ENCODE measurements at places on chromosomes 11 and 22. TPM values are rescaled to one million over a fixed set of nuclear protein-coding genes. Genes with fewer than 3 reads are reported as not detected.

Gene PRODH
- not detected for total RNA-seq

Gene BDNF
- not detected for total RNA-seq

- peaks cover 28% of the 10 kb centered on the region for H3K36me3 ChIP-seq
- no peak overlapping the region for H3K4me3 ChIP-seq
- no peak overlapping the region for H3K27ac ChIP-seq
- H3K4me1 ChIP-seq, result peaks cover 39% of the 10 kb centered on the region
- DNase-seq, result no peak
- H3K27me3 ChIP-seq, result no peaks in the 10 kb centered on the region
These were observed 77.8 kb downstream of the UBASH3B start for GRCh38 chr11:122733318-122733717.

- H3K27ac ChIP-seq, result no peak overlapping the region
- peak overlapping the region; percentile 62 for H3K4me3 ChIP-seq
- DNase-seq, result no peak
- H3K4me1 ChIP-seq, result peaks cover 18% of the 10 kb centered on the region
- peaks cover 56% of the 10 kb centered on the region for H3K27me3 ChIP-seq
These were observed 1.4 kb downstream of the NAV2 start for GRCh38 chr11:19714022-19714386.

Gene FAM83F
- total RNA-seq, result 0.20 TPM

DNA sequence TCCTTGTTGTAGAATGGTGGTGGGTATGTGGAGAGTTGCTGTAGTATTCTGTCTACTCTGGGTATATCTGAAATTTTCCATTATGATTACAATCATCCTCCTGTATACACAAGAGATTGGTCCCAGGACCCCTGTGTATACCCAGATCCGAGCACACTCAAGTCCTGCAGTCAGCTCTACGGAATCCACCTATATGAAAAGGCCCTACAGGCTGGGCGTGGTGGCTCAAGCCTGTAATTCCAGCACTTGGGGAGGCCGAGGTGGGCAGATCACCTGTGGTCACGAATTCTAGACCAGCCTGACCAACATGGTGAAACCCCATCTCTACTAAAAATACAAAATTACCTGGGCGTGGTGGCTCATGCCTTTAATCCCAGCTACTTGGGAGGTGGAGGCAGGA, 17.2 kb downstream of the PARVA start:
- H3K4me1 ChIP-seq, result no peaks in the 10 kb centered on the region
- no peak for DNase-seq
- H3K27ac ChIP-seq, result no peak overlapping the region
- H3K4me3 ChIP-seq, result no peak overlapping the region
- H3K27me3 ChIP-seq, result peaks cover 6% of the 10 kb centered on the region

DNA sequence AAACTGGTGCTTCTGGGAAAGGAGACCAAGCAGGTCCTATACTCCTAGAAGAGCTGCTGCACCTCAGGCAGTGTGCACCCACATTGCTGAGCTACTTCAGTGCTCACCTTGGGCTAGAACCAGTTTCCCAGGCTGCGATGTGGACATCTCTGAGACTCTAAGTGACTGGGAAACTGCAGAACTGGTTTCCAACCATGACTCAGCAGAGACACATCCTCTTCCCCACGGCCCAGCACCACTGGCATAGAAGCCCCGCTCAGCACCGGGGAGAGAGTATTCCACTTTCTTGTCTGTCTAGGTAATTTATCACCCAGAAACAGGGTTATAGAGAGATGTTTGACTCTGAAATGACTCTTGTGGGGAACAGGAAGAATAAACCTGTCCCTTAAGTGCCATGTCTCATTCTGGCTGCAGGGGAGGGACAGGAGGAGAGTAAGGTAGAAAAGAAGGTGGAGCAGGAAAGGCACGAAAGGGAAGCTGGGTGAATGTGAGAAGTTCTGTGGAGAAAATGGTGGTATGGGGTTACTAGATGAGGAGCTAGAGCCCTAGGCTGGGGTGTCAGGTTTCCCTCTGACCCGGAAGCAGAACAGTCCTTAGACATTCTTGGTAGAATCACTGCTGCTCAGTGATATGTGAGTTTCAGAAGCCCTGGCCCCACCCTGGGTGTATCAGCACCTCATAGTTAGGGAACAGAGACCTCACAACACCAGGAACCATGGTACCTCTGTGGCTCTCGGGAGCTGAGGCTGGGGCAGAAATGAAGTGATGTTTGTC, 340.4 kb upstream of the NCAM1 start:
- no peak overlapping the region for H3K4me3 ChIP-seq
- H3K4me1 ChIP-seq, result no peaks in the 10 kb centered on the region
- DNase-seq, result no peak
- H3K36me3 ChIP-seq, result no peaks in the 10 kb centered on the region
- no peak overlapping the region for H3K27ac ChIP-seq

DNA sequence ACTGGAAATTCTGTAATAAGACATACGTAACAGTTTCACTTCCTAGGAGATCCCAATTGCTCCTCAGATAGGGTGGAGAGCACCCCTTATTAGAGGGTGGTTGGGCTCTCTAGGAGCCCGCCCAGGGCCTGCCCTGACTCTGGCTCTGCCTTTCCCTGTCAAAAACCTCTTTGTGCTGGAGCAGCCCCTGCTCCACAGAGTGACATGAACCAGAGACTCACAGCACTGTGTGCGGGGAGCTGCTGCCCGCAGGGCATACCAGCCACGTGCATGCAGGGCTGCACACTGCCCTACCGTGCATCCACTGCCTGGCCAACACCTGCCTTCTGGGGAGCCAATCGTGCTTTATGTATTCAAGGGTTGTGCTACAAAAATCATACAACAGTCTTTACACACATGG, 24.3 kb downstream of the KCNQ1OT1 start:
- peaks cover 4% of the 10 kb centered on the region for H3K36me3 ChIP-seq
- no peak overlapping the region for H3K4me3 ChIP-seq
- no peaks in the 10 kb centered on the region for H3K27me3 ChIP-seq

DNA sequence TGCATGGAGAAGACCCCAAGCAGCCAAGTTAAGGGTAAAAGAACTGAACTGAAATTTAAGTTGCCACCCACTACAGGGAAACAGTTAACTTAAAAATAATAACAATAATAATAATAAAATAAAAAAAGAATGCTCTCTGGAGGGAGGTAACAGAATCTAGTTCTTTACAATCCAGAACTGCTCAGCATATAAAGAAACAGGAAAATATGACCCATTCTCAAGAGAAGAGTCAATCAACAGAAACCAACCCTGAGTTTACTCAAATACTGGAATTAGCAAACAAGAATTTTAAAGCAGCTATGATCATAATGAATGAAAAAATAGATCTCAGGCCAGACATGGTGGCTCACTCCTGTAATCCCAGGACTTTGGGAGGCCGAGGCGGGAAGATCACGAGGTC, 53.8 kb downstream of the DENND5A start:
- no peak overlapping the region for H3K4me3 ChIP-seq
- peaks cover 3% of the 10 kb centered on the region for H3K36me3 ChIP-seq
- DNase-seq, result no peak
- no peak overlapping the region for H3K27ac ChIP-seq
- peaks cover 57% of the 10 kb centered on the region for H3K4me1 ChIP-seq
- no peaks in the 10 kb centered on the region for H3K27me3 ChIP-seq

- no peak overlapping the region for H3K4me3 ChIP-seq
- no peak overlapping the region for H3K27ac ChIP-seq
- H3K4me1 ChIP-seq, result no peaks in the 10 kb centered on the region
- H3K36me3 ChIP-seq, result no peaks in the 10 kb centered on the region
These were observed 78.9 kb upstream of the MPPED2 start for GRCh38 chr11:30665067-30665466.

Gene GAL
- not detected for total RNA-seq

GRCh38 chr11:95867105-95867504, 56.8 kb downstream of the MTMR2 start:
- H3K4me1 ChIP-seq, result no peaks in the 10 kb centered on the region

DNA sequence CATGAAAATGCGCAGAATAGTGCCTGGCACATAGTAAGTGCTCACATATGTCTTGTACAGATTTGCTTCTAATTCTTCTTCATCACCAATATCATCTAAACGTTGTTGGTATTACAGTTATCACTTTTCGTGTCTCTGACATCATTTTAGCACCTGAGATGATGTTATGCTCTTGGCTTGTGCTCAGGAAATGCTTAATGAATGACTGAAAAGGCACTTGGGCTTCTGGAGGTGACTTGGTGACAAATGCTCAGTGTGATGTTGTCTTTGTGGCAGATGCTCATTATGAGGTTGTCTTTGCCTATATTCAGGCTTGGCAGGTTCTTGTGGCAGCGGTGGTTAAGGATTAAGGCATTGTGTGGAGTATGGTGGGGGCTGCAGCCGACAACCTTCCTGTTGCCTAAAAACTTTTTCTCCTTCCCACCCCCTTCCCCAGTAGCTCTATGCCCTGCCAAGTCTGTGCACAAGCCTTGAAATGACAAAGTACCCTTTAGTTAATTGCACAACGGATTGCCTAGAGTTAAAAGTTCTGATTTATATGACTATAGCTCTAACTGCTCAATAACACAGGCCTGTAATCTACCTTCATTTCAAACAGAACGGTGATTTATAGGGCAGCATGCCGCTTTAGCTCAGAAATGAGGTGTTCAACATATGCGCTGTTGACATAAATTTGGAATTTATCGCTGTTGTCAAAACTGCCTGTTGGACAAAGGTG, 82.5 kb downstream of the ZBTB16 start:
- H3K27me3 ChIP-seq, result peaks cover 10% of the 10 kb centered on the region
- H3K36me3 ChIP-seq, result peaks cover 10% of the 10 kb centered on the region
- H3K4me1 ChIP-seq, result peaks cover 15% of the 10 kb centered on the region
- no peak for DNase-seq

DNA sequence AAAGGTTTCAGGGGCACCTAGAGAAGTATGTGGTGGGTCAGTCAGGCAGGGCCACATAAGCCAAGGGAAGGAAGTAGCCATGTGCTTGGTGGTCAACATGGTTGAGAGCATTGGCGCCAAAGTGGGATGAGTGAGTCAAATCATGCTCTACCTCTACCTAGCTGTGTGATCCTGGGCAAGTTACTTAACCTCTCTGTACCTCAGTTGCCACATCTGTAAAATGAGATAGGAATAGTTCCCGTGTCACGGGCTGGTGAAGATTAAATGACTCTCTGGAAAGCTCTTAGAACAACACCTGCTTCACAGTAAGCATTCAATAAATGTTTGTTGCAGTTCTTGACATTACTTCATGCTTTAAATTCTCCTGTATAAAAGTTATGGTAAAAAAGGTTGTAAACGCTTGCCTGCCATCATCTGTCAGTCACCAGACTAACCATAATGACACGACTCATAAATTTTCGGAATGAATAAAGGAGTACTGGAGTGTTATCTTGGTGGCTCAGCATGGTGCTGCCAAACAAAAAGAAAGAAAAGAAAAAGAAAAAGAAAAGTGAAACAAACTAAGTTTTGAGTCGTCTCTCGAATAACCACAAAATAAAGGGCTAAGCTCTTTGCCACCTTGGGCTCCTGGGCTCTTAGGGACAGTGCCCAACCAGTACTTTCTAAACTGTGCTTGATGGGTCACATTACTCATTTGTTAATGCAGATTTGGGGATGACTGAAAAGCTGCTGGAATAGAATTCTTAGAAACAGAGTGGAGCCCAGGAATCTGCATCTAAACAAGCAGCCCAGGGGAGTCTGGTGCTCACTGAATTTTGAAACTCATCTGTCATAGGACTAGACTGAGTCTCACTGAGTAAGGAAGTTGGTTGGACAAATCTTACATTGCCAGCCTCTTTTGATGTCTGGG, 107.6 kb downstream of the LDLRAD3 start:
- DNase-seq, result no peak
- no peak overlapping the region for H3K4me3 ChIP-seq
- peaks cover 7% of the 10 kb centered on the region for H3K27me3 ChIP-seq
- no peaks in the 10 kb centered on the region for H3K36me3 ChIP-seq
- H3K4me1 ChIP-seq, result no peaks in the 10 kb centered on the region

All from activated naive CD8-positive, alpha-beta T cell treated with anti-CD3 and anti-CD28 coated beads, Interleukin-2, amount 10 ng/mL, durations not matched to agents 7 days and 5 days (primary cell).